ENCODE measurements at places on chromosomes 4 and X. TPM values are rescaled to one million over a fixed set of nuclear protein-coding genes. Genes with fewer than 3 reads are reported as not detected.

DNA sequence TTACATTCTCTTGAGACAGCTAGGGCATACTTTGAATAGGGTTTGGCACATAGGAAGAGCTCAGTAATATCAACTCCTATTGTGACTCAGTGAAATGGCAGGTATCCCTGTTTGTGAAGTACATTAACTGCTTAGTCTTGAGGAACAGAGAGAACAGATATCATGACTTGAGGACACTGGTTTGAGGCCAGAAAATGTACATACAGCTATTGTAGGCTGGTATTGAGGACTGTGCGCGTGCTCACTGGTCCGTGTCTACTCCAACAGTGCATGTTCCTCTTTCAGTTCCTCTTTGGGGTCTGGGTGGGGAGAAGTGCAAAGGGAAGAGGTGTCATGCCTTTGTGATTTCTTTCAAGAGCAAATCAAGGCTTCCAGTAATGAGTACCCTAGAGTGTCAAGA, 34.6 kb upstream of the TBC1D9 start:
- DNase-seq = peak; percentile 23
- H3K27me3 ChIP-seq = no peaks in the 10 kb centered on the region
- no peaks in the 10 kb centered on the region for H3K36me3 ChIP-seq

- no peak overlapping the region for H3K4me3 ChIP-seq
- no peaks in the 10 kb centered on the region for H3K4me1 ChIP-seq
- no peaks in the 10 kb centered on the region for H3K27me3 ChIP-seq
- no peak for DNase-seq
Observed at GRCh38 chr4:14887842-14888433, 114.3 kb upstream of the CPEB2 start.

Gene FAM9C
- 9.5 TPM for total RNA-seq

GRCh38 chr4:20422398-20422797, 170.7 kb downstream of the SLIT2 start:
- no peaks in the 10 kb centered on the region for H3K4me1 ChIP-seq
- no peaks in the 10 kb centered on the region for H3K27me3 ChIP-seq
- no peak overlapping the region for H3K4me3 ChIP-seq
- H3K36me3 ChIP-seq = no peaks in the 10 kb centered on the region
- peak; percentile 71 for DNase-seq

- H3K36me3 ChIP-seq = no peaks in the 10 kb centered on the region
- H3K27ac ChIP-seq = no peak overlapping the region
- no peak for DNase-seq
- no peak overlapping the region for H3K4me3 ChIP-seq
Observed at GRCh38 chr4:148834804-148835631, 392.8 kb upstream of the NR3C2 start.

DNA sequence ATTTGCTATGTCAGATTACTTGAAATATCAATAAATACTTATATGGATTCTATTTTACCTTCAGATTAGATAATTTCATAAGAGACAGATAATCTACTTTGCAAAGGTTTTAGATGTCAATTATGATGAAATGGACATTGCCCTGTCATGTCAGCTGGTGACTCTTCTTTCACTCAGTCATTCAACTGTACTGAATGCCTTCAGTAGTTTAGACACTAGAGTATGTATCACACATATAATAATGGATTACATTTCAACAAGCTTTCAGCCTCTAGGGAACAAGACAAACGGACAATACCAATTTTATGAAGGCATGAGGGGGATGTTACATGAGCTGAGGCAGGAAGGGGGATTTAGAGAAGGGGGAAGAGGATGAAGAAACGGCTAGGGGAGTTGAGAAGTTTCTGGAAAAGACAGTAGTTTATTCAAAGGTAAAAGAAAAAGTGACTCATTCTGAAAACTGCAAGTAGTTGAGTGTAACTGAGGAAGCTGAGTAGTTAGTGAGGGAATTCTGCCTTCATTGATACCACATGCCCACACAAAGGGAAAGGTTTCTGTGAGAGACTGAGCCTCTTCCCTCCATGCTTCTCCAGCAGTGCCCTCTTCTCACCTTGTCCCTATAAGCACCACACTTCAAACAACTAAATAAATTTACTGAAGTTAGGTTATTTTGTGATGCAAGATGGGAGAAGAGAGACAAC, 25.7 kb downstream of the SLC9B2 start:
- no peaks in the 10 kb centered on the region for H3K27me3 ChIP-seq
- H3K36me3 ChIP-seq = no peaks in the 10 kb centered on the region
- DNase-seq = no peak
- H3K4me1 ChIP-seq = no peaks in the 10 kb centered on the region

GRCh38 chr4:1760521-1761071, 32.5 kb upstream of the FGFR3 start:
- H3K4me3 ChIP-seq = no peak overlapping the region
- no peaks in the 10 kb centered on the region for H3K36me3 ChIP-seq
- no peak for DNase-seq

DNA sequence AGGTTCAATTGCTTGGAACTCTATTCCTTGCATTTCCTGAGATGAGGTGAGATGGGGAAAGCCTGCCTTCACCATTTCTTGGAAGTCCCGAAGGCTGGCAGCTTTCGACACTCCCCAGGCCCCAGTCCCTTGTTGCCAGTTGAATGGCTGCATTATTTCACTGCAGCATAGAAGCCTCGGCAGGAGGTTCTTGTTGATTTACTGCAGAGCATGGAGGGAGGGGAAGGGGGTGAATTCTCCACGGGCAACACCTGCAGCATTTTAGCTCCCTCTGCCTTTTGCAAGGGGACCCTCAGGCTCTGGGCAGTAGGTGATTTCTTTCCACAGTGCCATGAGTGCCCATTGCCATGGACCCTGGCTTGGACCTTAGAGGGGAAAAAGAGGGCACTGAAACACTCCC, 10.7 kb upstream of the BCLAF3 start:
- no peak for DNase-seq
- no peaks in the 10 kb centered on the region for H3K4me1 ChIP-seq
- no peak overlapping the region for H3K4me3 ChIP-seq
- H3K27ac ChIP-seq = no peak overlapping the region
- H3K36me3 ChIP-seq = no peaks in the 10 kb centered on the region

GRCh38 chr4:26083987-26084386, 170.0 kb downstream of the SMIM20 start:
- H3K27me3 ChIP-seq = no peaks in the 10 kb centered on the region

Gene CCDC158
- total RNA-seq = 51.9 TPM

GRCh38 chr4:7384003-7384928, 50.5 kb downstream of the PSAPL1 start:
- no peak overlapping the region for H3K4me3 ChIP-seq
- peak; percentile 13 for DNase-seq
- H3K27me3 ChIP-seq = no peaks in the 10 kb centered on the region
- H3K27ac ChIP-seq = no peak overlapping the region

- no peaks in the 10 kb centered on the region for H3K36me3 ChIP-seq
- H3K27me3 ChIP-seq = no peaks in the 10 kb centered on the region
- H3K4me1 ChIP-seq = no peaks in the 10 kb centered on the region
- no peak for DNase-seq
Observed at GRCh38 chr4:68129793-68130192, at the start of gene TMPRSS11F. Gene TMPRSS11F (minus strand): TSS chr4:68129869. CDS start chr4:68129820, 49 bp downstream.

Gene HS3ST1
- total RNA-seq = 8.8 TPM

GRCh38 chrX:153667956-153668396, 5.6 kb downstream of the PNCK start:
- H3K36me3 ChIP-seq = no peaks in the 10 kb centered on the region
- H3K4me1 ChIP-seq = no peaks in the 10 kb centered on the region
- no peak overlapping the region for H3K4me3 ChIP-seq
- H3K27ac ChIP-seq = no peak overlapping the region
- peak; percentile 94 for DNase-seq
- H3K27me3 ChIP-seq = no peaks in the 10 kb centered on the region

Gene FAM133A
- total RNA-seq = 20.6 TPM

GRCh38 chr4:54781756-54782155, 124.0 kb downstream of the KIT start:
- no peaks in the 10 kb centered on the region for H3K4me1 ChIP-seq
- H3K27me3 ChIP-seq = no peaks in the 10 kb centered on the region
- H3K4me3 ChIP-seq = no peak overlapping the region

Gene UGT2A3
- not detected for total RNA-seq

- H3K27me3 ChIP-seq = no peaks in the 10 kb centered on the region
- H3K4me1 ChIP-seq = no peaks in the 10 kb centered on the region
- no peaks in the 10 kb centered on the region for H3K36me3 ChIP-seq
Observed at GRCh38 chr4:44801384-44801783, 75.0 kb upstream of the GNPDA2 start.

Gene PFKFB1
- total RNA-seq = 1.4 TPM

DNA sequence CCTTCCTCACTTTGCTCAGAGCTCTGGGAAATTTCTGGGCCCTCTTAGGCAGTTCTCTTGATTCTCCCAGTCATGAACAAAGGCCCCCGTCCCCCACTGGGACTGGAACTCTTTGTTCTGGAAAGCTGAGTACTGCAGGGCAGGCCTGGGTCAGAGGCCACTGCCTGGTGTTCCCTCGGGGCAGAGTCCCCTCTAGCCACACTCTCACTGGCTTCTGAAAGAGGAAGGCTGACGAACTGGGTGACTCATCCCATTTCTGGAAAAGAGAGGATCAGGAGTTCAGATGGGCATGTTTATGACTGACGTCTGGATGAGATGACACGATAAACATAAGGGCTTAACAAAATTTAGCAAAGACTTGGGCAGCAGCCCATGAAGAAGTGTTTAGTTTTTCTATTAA, 47.7 kb downstream of the DDX3X start:
- H3K27ac ChIP-seq = no peak overlapping the region
- no peaks in the 10 kb centered on the region for H3K27me3 ChIP-seq
- H3K4me1 ChIP-seq = no peaks in the 10 kb centered on the region
- H3K4me3 ChIP-seq = no peak overlapping the region
- H3K36me3 ChIP-seq = no peaks in the 10 kb centered on the region

- no peaks in the 10 kb centered on the region for H3K27me3 ChIP-seq
- no peak for DNase-seq
- H3K4me3 ChIP-seq = no peak overlapping the region
- peaks cover 4% of the 10 kb centered on the region for H3K4me1 ChIP-seq
Observed at GRCh38 chrX:154113729-154114128, 16.2 kb upstream of the MECP2 start.

Gene SLC9A6
- 19.9 TPM for total RNA-seq

Gene MOSPD2
- 13.1 TPM for total RNA-seq

DNA sequence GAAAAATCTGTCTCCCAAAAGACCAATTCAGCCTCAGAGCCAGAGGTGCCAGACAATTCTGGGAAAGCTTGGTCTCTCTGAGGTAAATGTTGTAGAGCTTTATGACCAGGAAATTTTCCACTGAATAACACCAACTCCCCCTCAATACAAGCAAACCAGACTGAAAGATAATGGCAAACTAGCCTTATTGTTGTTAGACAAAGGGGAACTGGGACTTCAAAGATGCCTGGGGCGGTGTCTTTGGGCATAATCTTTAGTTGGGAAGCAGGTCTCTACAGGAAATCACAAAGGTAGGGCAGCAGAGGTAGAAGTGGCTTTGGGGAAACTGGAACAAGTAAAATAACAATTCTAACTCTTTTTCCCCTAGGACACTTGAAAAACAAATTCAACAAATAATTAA, 12.0 kb downstream of the COL4A6 start:
- H3K36me3 ChIP-seq = no peaks in the 10 kb centered on the region
- no peak overlapping the region for H3K27ac ChIP-seq

Gene PDCL2
- 28.6 TPM for total RNA-seq

DNA sequence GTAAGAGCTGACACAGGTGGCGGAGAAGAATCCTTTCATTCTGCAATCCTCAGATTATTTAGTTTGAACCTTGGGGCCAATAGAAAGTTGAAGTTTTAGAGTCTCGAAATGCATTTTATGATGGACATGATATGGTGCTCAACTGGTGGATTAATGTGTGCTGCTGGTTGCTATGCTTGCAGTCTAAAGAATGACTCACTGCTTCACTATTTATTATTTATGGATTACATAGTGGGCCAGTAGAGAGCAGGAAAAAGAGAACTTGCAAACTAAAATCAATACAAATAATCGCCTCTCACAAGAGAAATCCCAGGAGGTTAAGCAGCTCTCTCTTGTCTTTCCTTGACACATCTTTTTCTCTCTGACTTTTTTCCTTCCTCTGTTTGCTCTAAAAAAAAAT, 2326.8 kb upstream of the AGA start:
- no peak overlapping the region for H3K27ac ChIP-seq
- H3K27me3 ChIP-seq = no peaks in the 10 kb centered on the region
- H3K4me3 ChIP-seq = no peak overlapping the region
- DNase-seq = no peak
- no peaks in the 10 kb centered on the region for H3K36me3 ChIP-seq
- H3K4me1 ChIP-seq = no peaks in the 10 kb centered on the region

GRCh38 chr4:83387476-83388312, 53.0 kb upstream of the HPSE start:
- H3K27me3 ChIP-seq = no peaks in the 10 kb centered on the region
- no peaks in the 10 kb centered on the region for H3K36me3 ChIP-seq
- no peaks in the 10 kb centered on the region for H3K4me1 ChIP-seq
- H3K4me3 ChIP-seq = no peak overlapping the region
- no peak overlapping the region for H3K27ac ChIP-seq

DNA sequence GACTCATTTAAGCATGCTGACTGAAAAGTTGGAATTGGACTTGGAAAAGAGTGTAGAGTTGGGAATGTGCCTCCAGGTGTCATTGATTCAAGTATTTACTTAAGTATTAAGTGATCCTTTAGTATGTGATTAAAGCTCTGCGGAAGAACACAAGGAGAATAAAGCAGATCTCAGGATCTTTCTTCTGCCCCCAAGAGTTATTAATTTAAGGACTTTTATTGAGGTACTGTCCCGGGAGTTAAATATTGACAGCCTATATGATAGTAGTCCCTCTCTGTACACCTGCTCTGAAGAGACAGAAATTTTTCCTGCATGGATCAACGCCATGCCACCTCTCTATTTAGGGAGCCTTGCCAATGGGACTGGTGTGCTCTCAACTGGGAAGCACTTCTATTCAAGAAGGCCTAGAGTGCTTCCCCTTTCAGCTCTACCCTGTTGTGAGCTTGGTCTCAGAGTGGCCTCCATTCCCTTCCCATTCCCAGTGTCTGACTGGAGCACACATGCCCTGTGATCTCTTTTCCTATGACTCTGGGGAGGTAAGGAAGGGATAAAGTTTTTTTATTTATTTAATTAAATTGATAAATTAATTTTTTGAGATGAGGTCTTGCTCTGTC, 75.9 kb downstream of the SHISA3 start:
- H3K4me1 ChIP-seq = no peaks in the 10 kb centered on the region
- no peaks in the 10 kb centered on the region for H3K27me3 ChIP-seq
- H3K27ac ChIP-seq = no peak overlapping the region
- no peak for DNase-seq

DNA sequence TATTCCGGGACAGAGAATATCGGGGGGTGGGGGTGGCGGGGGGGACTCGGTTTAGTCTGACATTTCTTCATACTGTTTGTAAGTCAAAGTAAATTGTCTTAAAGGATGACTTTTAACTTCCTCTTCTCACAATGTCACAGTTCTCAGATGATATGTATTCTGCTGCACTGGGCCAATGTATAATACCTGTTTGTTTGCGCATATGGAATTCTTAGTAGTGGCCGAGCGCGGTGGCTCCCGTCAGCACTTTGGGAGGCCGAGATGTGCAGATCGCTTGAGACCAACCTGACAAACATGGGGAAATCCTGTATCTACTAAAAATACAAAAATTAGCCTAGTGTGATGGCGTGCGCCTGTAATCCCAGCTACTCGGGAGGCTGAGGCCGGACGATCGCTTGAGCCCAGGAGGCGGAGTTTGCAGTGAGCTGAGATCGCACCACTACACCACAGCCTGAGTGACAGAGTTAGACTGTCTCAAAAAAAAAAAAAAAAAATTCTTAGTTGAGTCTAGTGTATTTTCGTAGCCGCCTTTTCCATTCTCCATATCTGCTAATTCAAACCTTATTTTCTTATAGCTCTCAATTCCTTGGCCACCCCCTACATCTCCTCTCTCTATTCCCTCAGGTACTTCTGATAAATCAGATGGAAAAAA, 851 bp downstream of the POLR2B start:
- H3K4me1 ChIP-seq = peaks cover 16% of the 10 kb centered on the region
- no peaks in the 10 kb centered on the region for H3K27me3 ChIP-seq
- H3K27ac ChIP-seq = no peak overlapping the region
- no peaks in the 10 kb centered on the region for H3K36me3 ChIP-seq

Measured in testis (tissue), 5 donors.